ENCODE measurements at places on chromosomes 16 and 17.
A peak's percentile ranks its signal among the peaks of the same experiment; 100 is the strongest.

DNA sequence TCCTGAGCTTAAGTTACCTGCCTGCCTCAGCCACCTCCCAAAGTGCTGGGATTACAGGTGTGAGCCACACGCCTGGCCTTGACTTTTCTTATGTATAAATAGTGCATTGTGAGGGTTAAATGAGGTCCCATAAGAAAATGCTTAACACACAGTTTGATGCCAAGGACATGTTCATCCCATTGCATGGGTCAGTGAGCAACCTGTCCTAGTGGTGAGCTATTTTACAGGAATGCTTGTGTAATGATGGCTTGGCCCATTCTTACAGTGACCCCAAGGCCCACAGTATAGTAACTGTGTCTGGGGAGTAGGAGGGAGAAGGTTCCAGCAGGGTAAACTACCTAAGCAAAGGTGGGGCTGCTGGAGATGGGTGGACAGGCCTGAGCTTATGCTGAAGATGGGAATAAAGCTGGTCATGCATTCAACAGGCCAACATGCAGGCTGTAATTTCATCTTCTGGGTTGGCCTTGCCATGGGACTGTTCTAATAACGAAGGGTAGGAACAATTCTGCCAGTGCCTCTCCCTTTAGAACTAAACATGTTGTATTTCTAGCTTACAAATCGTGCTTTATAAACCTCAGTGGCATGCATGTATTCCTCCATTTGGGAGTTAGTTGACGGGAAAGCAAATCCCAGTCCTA, 6.2 kb downstream of the ACSF2 start:
- no peak for DNase-seq

- DNase-seq, result no peak
Measured at GRCh38 chr17:51667706-51668083, 407.3 kb downstream of the UTP18 start.

- peak; percentile 23 for DNase-seq
Measured at GRCh38 chr16:30095166-30096078, 591 bp downstream of the YPEL3 start.

DNA sequence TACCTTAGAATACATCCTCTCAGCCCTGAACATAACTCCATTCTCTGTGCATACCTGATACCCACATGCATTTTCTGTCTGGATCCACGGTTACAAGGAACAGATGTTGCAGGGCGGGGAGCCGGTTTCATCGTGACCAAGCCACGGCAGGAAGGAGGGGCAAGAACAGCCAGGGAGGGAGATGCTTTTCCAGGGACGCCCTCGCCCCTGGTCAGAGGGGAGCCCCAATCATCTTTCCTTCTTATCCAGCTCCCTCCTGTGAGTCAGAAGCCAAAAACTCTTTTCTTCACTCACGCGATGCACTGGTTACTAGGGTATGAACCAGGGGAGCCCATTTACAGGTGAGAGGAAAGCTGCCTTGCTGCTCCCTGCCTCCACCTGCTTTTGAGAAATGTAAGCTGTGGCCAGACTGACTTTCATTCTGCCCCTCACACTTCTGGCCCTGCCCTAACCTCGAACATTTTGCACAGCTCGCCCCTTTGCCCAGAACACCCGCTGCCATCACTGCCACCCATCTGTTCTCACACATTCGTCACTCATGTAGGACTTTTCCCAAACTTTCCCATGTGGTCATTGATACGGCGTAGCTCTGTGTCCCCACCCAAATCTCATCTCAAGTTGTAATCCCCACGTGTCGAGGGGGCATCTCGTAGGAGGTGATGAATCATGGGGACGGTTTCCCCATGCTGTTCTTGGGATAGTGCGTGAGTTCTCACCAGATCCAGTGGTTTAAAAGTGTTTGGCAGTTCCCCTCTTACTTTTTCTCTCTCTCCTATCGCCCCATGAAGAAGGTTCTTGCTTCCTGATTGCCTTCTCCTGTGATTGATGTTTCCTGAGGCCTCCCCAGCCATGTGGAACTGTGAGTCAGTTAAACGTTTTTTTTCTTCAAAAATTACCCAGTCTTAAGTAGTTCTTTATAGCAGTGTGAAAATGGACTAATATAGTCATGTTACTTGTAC, 20.5 kb downstream of the FOXL1 start:
- no peak for DNase-seq

All from activated CD4-positive, alpha-beta T cell treated with anti-CD3 and anti-CD28 coated beads, Interleukin-2, amount 50 U/mL, for 1 hour (primary cell).